ENCODE measurements at places on chromosomes 12 and 14.

- peak; percentile 41 for DNase-seq
- no peaks in the 10 kb centered on the region for H3K27me3 ChIP-seq
- no peaks in the 10 kb centered on the region for H3K4me1 ChIP-seq
- no peaks in the 10 kb centered on the region for H3K36me3 ChIP-seq
- H3K4me3 ChIP-seq = no peak overlapping the region
Measured at GRCh38 chr12:3597526-3598210, 106.7 kb downstream of the PRMT8 start.

DNA sequence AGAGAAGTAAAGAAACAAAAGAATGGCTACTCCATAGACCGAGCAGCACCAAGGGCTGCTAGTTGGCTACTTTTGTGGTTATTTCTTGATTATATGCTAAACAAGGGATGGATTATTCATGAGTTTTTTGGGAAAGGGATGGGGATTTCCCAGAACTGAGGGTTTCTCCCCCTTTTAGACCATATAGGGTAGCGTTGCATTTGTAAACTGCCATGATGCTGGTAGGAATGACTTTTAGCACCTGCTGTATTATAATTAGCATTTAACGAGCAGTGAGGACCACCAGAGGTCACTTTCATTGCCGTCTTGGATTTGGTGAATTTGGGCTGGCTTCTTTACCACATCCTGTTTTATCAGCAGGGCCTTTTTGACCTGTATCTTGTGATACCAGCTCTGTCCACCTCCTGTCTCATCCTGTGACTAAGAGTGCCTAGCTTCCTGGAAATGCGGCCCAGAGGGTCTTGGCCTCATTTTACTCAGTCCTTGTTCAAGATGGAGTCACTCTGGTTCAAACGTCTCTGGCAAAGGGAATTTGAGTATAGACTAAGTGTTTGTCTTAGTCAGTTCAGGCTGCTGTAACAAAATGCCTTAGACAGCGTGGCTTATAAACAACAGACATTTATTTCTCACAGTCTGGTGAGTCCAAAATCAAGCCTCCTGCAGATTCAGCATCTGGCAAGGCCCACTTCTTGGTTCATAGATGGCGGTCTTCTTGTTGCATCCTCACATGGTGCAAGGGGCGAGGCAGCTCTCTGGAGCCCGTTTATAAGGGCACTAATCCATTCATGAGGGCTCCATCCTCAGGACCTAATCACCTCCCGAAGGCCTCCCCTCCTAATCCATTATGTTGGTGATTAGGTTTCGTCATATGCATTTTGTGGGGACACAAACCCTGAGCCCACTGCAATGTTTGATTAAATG lies 348.3 kb upstream of the SFSWAP start:
- DNase-seq = no peak
- no peak overlapping the region for H3K27ac ChIP-seq
- H3K27me3 ChIP-seq = peaks cover 5% of the 10 kb centered on the region
- no peak overlapping the region for H3K4me3 ChIP-seq
- H3K4me1 ChIP-seq = no peaks in the 10 kb centered on the region
- H3K36me3 ChIP-seq = no peaks in the 10 kb centered on the region

DNA sequence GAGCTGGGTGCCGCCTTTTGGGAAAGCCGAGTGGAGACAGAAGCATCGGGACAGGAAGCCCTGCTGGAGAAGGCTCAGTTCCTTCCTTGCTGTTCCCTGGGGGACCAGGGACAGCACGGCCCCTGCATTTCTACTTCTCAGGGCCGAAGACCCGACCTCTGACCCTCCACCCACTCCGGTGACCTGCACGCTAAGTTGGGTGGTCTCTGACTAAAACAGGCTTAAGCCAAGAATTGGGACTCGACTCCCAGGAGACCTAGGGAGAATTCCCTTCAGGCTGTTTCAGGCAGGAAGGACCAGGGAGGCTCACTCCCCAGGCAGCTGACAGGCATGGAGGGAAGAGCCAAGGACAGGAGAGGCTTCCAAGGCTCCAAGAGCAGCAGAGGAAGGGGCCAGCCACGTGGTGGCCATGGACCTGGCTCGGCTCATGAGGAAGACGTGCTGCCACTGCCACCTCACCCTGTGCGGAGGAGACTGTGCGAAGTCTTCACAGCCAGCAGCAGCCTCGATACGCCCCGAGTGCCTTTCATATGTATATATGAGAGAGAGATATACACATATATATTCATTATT lies 43.9 kb downstream of the DCAF4 start:
- H3K4me1 ChIP-seq = no peaks in the 10 kb centered on the region
- DNase-seq = peak; percentile 47
- H3K36me3 ChIP-seq = peaks cover 63% of the 10 kb centered on the region
- H3K27me3 ChIP-seq = no peaks in the 10 kb centered on the region
- no peak overlapping the region for H3K27ac ChIP-seq
- no peak overlapping the region for H3K4me3 ChIP-seq

DNA sequence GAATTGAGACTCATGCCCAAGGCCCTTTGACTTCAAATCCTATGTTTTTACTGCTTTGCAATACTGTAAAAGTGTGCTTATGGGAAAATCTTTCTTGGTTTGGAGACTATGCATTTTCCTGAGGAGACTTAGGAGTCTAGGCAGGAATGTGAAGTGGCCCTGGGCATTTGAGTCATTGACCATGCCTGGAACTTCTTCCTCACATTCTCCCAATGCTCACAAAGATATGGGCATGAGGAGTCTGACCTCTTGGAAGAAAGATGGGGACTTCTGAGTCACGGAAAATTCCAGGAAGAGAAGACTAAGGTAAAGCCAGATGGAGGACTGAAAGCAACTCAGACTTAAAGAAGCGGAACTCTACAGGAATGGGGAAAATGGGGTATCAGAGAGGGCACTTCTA lies 38.2 kb upstream of the ZNF641 start:
- no peaks in the 10 kb centered on the region for H3K27me3 ChIP-seq
- H3K4me1 ChIP-seq = no peaks in the 10 kb centered on the region
- no peak overlapping the region for H3K27ac ChIP-seq
- H3K4me3 ChIP-seq = no peak overlapping the region
- no peaks in the 10 kb centered on the region for H3K36me3 ChIP-seq
- no peak for DNase-seq

GRCh38 chr14:103544388-103545218 lies 15.6 kb downstream of the TRMT61A start:
- H3K4me1 ChIP-seq = peaks cover 30% of the 10 kb centered on the region
- no peak overlapping the region for H3K4me3 ChIP-seq
- H3K27me3 ChIP-seq = peaks cover 31% of the 10 kb centered on the region
- no peaks in the 10 kb centered on the region for H3K36me3 ChIP-seq
- no peak overlapping the region for H3K27ac ChIP-seq

- H3K36me3 ChIP-seq = no peaks in the 10 kb centered on the region
- no peak for DNase-seq
- H3K4me1 ChIP-seq = no peaks in the 10 kb centered on the region
- no peak overlapping the region for H3K4me3 ChIP-seq
- no peak overlapping the region for H3K27ac ChIP-seq
Measured at GRCh38 chr14:64864258-64864657, 15.4 kb downstream of the SPTB start.

- H3K36me3 ChIP-seq = no peaks in the 10 kb centered on the region
- H3K27ac ChIP-seq = no peak overlapping the region
- H3K4me1 ChIP-seq = no peaks in the 10 kb centered on the region
- DNase-seq = no peak
Measured at GRCh38 chr14:57933349-57933748, 67.5 kb upstream of the SLC35F4 start.

DNA sequence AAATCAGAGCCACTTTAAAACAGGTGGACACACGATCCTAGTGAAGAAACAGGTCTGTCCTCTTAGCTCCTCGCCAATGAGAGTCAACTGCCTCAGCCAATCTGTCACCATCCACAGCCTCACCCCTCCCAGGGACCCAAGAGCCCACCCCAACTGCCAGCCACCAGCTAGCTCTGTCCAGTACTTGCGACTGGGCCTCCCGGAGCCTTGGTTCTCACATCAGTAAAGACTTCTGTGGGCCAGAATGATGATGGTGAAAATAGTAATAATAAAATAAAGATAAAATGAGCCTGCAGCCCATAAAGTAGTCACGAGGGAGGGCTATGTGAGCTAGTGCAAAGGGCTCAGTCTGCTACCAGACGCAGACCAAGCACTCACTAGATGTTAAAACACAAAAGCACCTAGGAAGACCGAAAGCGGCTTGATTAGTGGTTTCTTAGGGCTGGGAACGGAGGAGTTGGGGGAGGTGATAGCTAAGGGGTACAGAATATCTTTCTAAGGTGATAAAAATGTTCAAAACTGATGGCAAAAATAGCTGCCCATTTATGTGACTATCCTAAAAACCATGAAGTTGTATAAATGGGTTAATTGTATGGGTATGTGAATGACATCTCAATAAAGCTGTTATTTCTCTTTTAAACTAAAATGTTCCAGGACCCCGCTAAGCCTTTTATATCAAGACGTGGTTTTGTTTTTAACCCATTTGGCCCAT lies 39.8 kb downstream of the ACTN1 start:
- DNase-seq = no peak
- no peaks in the 10 kb centered on the region for H3K27me3 ChIP-seq

DNA sequence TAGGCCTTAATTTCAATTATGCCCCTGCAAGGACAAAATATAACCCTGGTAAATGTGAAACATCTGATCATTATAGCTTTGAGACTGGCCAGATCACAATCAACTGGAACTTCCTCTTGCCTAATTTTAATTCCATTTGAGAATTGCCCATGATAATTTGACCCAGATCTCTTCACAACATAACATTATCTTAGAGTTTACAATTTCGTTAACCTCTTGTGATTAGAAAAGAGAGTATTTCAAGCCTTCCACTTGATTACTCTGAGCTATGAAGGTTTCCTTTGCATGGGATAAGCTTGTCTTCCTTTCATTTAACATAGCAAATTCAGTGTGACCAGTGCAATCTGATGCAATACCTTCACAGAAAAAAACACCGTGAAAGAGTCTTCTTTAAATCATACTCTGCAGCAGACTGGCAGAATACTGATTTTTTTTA lies 143.6 kb downstream of the DUSP6 start:
- H3K4me1 ChIP-seq = peaks cover 29% of the 10 kb centered on the region
- no peak for DNase-seq
- no peaks in the 10 kb centered on the region for H3K27me3 ChIP-seq
- no peaks in the 10 kb centered on the region for H3K36me3 ChIP-seq

DNA sequence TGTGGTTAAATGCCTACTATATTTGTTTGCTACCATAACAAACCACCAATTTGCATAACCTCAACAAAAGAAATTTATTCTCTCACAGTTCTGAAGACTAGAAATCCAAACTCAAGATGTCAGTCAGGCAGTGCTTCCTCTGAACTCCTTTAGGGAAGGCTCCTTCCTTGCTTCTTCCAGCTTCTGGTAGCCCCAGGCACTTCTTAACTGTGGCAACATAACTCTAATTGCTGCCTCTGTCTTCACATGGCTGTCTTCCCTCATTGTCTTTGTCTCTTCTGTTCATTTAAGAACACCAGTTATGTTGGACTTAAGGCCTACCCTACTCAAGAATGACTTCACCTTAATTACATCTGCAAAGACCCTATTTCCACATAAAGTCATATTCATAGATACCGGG lies 206.9 kb downstream of the SYT1 start:
- no peaks in the 10 kb centered on the region for H3K27me3 ChIP-seq
- H3K4me1 ChIP-seq = no peaks in the 10 kb centered on the region
- H3K36me3 ChIP-seq = no peaks in the 10 kb centered on the region
- no peak overlapping the region for H3K27ac ChIP-seq
- no peak overlapping the region for H3K4me3 ChIP-seq

- peaks cover 3% of the 10 kb centered on the region for H3K27me3 ChIP-seq
- DNase-seq = no peak
- peak overlapping the region; percentile 97 for H3K27ac ChIP-seq
- peak overlapping the region; percentile 78 for H3K4me3 ChIP-seq
- H3K4me1 ChIP-seq = peaks cover 43% of the 10 kb centered on the region
Measured at GRCh38 chr12:31588976-31589375, 2.0 kb downstream of the DENND5B start.
